H9 (cell line): ENCODE measurements at places on chromosomes 3 and 15. TPM values are rescaled to one million over a fixed set of nuclear protein-coding genes. Genes with fewer than 3 reads are reported as not detected.

The GOLGA8M gene
- total RNA-seq, result not detected in 2 replicates

The ZNF80 gene
- total RNA-seq, result not detected in 2 replicates

The DNAJB8 gene
- not detected in 2 replicates for total RNA-seq

The FOXL2NB gene
- total RNA-seq, result 0.31 and 0.55 TPM in 2 replicates

The USP4 gene
- 33.5 and 36.1 TPM in 2 replicates for total RNA-seq

The FBXW12 gene
- total RNA-seq, result 0.59 and 0.74 TPM in 2 replicates

The MST1 gene
- total RNA-seq, result 8.9 and 9.3 TPM in 2 replicates

DNA sequence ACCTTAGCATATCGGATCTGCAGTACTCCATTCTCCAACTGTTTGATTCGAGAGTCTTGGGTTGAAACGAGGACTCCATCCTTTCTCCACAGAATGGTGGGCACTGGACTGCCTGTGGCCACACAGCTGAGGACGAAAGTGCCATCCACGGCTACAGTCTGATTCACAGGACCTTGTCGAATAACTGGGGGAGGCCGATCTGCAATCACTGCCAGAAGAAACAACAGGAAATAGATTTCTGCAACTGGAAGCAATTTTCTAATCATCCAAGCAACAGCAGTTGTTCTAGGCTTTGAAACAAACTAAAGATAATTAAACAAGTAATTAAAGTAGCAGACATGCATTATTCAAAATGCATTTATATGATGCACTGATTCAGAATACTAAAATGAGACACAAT, 1097.7 kb downstream of the ROBO1 start:
- no peak for DNase-seq

DNA sequence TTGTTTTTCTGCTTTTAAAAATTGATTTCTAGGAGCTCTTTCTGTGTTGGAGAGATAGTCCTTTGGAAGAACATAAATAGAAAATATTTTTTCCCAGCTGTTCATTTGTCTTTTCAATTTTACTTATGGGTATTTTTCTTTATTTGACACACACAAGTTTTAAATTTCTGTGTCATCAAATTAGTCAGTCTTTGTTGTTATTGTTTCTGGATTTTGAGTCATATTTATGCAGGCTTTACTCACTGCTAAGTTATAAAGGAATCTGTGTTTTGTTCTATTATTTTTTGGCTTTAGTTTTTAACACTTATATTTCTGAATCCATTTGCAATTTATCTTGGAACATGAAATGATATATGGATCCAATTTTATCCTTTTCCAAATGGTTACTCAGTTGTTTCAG, 5.9 kb upstream of the GHSR start:
- DNase-seq, result no peak

GRCh38 chr15:40343512-40343911, 2.8 kb upstream of the CCDC9B start:
- DNase-seq, result no peak

- DNase-seq, result no peak
These were observed 211.4 kb downstream of the IL5RA start for GRCh38 chr3:2898591-2899353.

- no peak for DNase-seq
These were observed 46.4 kb upstream of the PRICKLE2 start for GRCh38 chr3:64271631-64272030.

- DNase-seq, result no peak
These were observed 14.8 kb downstream of the FYCO1 start for GRCh38 chr3:45980819-45981218.

DNA sequence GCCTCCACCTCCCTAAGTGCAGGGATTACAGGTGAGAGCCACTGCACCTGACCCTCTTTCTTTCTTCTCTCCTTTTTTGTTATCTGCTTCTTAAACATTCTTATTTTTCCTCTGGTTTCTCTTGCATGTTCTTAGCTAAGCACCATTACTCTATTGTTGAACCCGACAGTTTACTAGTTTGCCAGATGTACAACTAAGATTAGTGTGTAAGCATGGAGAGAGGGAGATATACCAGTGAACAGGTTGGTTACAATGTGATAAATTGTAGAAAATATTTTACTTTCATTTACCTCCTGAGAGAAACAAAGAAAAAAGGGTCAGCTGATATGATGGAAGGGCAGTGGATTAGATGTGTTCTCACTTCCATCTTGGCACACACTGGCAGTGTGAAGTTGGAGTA, 4.9 kb downstream of the HAUS2 start:
- no peak for DNase-seq

GRCh38 chr15:48333540-48333939, 2.3 kb downstream of the DUT start:
- DNase-seq, result no peak

DNA sequence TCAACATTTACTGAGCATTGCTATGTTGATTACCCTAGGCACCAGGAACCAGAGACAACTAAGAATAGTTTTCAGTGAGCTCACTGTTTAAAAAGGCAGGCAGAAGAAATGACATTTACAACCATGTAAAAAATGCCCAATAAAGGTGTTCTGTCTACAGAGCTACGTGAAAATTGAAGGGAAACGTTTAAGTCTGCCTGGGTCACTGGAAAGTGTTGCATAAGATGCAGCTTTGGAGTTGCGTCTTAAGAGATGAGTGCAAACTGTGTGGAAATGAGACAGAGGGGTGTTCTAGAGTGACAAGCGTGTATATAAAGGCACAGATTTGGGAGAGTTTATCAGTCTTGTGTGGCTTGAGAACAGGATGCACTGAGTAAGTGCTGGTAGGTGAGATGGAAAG, 278.7 kb upstream of the GOLGA6L4 start:
- DNase-seq, result no peak

DNA sequence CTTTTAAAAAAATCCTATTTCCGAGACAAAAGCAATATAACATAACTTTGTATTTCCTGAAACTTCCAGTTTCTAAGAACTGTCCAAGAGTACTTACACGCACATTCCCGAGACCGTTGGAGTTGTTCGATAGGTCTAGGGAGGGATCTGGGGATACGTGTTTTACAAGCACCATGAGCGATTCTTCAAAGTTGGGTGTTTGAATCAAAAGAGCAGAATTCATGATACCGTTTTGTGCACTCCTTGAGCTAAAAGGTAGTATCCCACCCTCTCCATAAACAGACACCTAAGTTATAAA, 700 bp upstream of the EDEM1 start:
- no peak for DNase-seq
